AG04450 (cell line): ENCODE measurements at places on chromosomes 3 and 15. TPM values are rescaled to one million over a fixed set of nuclear protein-coding genes. Genes with fewer than 3 reads are reported as not detected.
A peak's percentile ranks its signal among the peaks of the same experiment; 100 is the strongest.

DNA sequence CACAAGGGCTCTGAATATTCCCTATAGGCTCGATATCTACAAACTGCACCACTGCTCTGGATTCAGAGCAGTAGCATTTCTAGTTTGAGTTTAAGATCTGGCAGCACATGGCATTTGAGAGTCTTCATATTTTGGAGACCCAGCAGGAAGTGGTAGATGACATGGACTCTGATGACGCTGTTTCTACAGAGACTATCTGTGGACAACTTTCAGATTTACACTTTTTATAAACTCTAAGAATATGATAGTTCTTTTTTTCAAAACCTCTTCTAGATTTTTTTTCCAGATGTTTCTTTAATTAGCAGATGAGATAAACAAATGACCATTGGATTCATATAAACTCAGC lies 35.8 kb downstream of the ARMC8 start:
- DNase-seq: no peak

DNA sequence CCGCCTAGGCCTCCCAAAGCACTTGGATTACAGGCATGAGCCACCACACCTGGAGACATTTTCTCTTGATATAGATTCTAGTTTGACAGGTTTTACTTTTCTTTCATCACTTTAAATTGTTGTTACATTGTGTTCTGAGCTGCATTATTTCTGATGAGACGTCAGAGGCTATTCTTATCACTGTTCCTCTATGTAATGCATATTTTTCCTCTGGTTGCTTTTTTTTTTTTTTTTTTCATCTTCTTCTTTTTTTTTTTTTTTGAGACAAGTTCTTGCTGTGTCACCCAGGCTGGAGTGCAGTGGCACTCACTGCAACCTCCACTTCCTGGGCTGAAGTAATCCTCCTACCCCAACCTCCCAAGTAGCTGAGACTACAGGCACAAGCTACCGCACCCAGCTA lies 41.2 kb downstream of the TRA2B start:
- DNase-seq: no peak

STX19 gene
- not detected in 2 replicates for polyA plus RNA-seq

DNA sequence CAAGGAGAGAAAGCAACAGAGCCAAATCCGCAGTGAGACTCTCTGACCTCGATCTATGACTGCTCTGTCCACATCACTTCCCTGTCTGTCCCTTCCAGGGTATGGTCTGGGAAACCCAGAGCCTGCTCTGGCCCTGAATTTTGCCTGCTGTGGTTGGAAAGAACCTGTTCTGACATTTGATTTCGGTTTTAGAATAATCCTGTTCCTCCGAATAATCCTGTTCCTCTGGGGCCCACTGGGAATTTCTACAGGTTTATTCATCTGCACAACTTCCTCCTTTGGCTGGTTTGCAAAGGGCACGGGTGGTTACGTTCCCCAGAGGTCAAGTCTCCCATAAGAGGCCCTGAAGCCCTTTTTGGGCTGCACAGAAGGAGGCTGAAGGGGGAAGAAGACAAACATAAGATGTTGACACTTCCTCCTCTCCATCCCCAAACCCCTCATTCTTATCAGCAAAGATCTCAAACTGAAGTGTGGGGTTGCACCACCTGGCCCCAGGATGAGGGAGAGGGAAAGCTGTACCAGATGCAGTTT lies 10.6 kb downstream of the LAMP3 start:
- no peak for DNase-seq

EIF2B5 gene
- polyA plus RNA-seq: 28.8 and 29.8 TPM in 2 replicates

PLIN1 gene
- polyA plus RNA-seq: 0.05 and 0.06 TPM in 2 replicates

WNT7A gene
- not detected in 2 replicates for polyA plus RNA-seq

LMAN1L gene
- polyA plus RNA-seq: not detected in 2 replicates

GRCh38 chr3:152392272-152392880 lies 123.6 kb downstream of the MBNL1 start:
- no peak for DNase-seq

ISLR2 gene
- not detected in 2 replicates for polyA plus RNA-seq

GRCh38 chr3:193805448-193805847 lies 212.4 kb downstream of the OPA1 start:
- peak; percentile 51 for DNase-seq

DNA sequence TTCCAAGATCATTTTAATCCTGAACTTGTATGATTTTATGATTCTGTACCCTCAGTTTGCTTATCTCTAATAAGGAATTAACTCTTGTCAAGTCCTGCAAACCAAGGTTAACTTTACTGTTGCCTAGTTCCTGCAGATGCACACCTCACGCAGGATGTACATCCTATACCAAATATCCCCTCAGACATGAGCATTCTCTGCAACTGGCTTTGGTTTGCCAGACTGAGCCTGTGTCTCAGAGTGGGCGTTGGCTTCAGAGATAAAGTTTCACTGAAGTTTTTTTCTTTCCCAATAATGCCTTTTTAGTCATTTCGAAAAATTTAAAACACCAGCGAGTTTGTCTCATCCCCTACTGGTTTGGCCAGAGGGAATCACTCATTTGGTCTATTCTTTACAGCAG lies 173.9 kb downstream of the NR2F2 start:
- no peak for DNase-seq

GPR87 gene
- polyA plus RNA-seq: not detected in 2 replicates

GRCh38 chr3:112519424-112520001 lies 20.2 kb upstream of the BTLA start:
- DNase-seq: peak; percentile 50

DNA sequence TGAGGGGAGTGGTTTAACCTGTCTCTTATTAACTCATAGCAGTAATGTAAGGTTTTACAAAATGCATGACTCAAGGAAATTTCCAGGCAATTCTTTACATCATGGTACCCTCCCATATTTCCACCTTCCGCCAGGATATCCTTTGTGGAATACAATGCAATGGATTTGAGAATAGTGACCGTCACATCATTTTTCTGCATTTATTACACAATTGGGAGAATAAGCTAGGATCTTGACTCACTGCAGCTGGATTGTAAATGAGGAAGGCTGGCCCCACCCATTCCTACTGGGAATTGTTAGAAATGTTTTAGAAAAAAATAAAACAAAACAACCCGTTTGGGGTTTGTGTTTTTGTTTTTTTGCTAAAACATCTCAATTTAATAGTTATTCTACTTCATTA lies 97.4 kb downstream of the IMPG2 start:
- DNase-seq: no peak

TMOD2 gene
- 3.1 and 3.2 TPM in 2 replicates for polyA plus RNA-seq

SNTN gene
- not detected in 2 replicates for polyA plus RNA-seq

MFAP1 gene
- 46.5 and 61.9 TPM in 2 replicates for polyA plus RNA-seq

DNA sequence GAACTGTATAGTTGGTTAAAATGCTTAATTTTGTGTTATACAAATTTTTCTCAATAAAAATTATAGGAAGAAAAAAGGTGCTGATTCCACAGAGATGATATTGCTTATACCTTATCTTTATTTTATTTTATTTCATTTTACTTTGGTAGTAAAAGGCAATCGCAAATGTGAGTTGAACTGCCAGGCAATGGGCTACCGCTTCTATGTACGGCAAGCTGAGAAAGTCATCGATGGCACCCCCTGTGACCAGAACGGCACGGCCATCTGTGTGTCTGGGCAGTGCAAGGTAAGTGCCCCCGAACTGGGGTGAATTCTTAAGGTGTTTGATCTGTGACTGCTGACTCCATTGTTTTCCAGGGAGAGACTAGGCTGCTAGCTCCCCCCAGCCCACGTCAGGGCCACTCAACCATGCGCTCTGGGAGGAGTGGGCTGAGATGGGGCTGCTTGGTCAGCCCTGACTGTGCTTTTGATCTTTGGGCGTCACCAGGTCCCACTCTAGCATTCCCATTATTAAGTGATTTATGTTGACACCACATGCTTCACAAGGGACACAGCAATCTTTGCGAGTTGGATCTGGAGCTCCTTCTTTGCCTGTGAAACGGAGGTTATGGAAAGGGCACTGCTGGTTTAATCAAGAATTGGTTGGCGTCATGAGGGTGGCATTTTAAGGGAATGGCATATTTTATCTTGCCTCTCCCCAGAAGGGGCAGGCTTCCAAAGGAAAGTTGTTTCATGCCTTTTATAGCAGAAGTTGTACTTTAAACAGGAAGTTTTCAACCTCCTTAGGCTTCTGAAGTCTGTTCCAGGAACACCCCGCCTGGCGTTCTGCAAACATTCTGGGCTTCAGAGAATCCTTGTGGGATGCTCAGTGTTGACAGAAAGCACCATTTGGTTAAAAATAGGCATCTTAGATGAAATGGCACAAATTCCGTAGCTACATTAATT lies 296.5 kb downstream of the THSD4 start:
- no peak for DNase-seq

GRCh38 chr3:112767177-112767576 lies 79.5 kb downstream of the CD200R1L start:
- DNase-seq: no peak

GRCh38 chr15:51356983-51357382 lies 15.5 kb downstream of the GLDN start:
- no peak for DNase-seq

MUC13 gene
- 0.12 TPM in 1 of 2 replicates, not detected in the other for polyA plus RNA-seq

LNP1 gene
- 2.7 and 3.3 TPM in 2 replicates for polyA plus RNA-seq

GRCh38 chr3:134677196-134677986 lies 26.6 kb upstream of the KY start:
- no peak for DNase-seq

DNA sequence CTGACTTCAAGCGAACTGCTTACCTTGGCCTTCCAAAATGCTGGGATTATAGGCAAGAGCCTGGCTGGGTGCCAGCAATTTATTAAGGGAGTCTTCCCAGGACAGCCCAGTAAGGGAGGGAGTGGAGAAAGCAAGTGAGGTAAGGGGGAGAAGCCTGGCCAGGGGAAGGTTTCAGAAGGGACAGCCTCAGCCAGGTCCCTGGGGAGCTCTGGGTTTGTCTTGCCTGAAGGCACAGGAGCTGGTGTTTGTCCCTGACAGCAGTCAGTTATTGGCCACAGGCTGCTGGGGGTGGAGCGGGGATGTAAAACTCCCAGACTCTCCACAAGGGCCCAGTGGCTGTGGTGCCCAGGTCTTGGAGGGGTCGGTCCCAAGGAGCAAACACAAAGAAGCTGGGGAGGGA lies 33.0 kb upstream of the CDCP1 start:
- no peak for DNase-seq

- no peak for DNase-seq
Measured at GRCh38 chr3:128457937-128458336, 8.8 kb downstream of the DNAJB8 start.

RPUSD2 gene
- 5.9 and 7.0 TPM in 2 replicates for polyA plus RNA-seq

GPR27 gene
- polyA plus RNA-seq: not detected in 2 replicates

ZNF502 gene
- polyA plus RNA-seq: 3.0 and 4.0 TPM in 2 replicates

GRCh38 chr15:100245487-100245820 lies 96.3 kb downstream of the ADAMTS17 start:
- DNase-seq: no peak

NEK10 gene
- 2.3 and 3.0 TPM in 2 replicates for polyA plus RNA-seq

DNA sequence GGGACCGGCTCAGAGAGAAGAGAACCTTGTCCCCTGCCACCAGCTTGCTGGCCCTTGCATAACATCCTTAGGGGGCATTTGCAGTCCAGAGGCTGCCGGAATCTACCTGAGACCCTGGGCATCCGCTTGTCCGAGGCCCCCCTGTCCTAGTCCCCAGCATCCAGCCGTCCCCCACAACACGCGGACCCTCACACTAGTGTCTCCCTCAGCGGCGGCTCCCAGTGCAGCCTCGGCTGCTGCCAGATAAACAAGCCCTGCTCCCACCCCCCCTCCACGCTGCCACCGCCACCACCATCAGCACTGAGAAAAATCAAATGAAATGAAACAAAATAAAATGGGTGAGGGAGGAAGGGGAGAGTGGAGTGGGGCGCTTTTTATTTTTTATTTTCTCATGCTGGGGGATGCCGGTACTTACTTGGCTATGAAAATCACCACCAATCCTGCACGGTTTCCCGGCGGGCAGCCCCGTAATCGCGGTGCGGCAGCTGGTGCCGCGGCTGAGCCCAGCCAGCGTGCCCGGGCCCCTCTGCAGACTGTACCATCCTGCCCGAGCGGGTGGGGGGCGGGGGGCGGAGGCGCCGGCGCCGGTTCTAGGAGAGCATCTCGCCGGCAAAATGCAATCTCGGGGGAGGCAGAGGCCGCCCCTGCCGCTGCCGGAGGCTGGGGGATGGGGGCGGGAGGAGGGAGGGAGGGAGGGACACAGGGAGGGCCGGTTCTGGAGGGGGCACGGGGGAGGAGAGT lies at the start of gene ATP2B2:
Gene ATP2B2, minus strand, starts transcription at position 537 of the 741 bp plus-strand sequence. CDS start 56,043 bp downstream, outside the sequence.
- DNase-seq: no peak

- DNase-seq: no peak
Measured at GRCh38 chr15:91938136-91938535, 84.6 kb downstream of the SLCO3A1 start.

OR5K3 gene
- not detected in 2 replicates for polyA plus RNA-seq

- DNase-seq: no peak
Measured at GRCh38 chr3:104598848-104599511, 767.7 kb upstream of the ALCAM start.

DNA sequence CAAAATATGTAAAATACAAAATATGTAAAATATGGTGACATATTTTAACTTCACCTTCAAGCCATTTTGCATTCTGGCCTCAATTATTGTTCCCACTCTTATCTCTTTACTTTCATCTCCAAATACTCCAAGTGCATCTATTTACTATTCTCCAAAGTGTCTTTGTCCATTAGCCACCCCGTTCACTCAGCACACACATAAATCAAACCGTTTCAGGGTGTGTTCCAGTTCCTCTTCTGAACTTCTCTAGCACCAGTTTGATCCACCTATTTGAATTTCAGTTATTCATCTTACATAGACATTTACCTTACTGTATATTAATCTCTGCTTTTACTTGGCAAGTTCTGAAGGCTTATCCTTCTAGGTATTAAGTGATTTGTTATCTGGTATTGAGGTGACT lies 45.1 kb downstream of the SGO1 start:
- no peak for DNase-seq

GOLGA8S gene
- polyA plus RNA-seq: 0.02 and 0.04 TPM in 2 replicates

LARP6 gene
- polyA plus RNA-seq: 188 and 235 TPM in 2 replicates

DNA sequence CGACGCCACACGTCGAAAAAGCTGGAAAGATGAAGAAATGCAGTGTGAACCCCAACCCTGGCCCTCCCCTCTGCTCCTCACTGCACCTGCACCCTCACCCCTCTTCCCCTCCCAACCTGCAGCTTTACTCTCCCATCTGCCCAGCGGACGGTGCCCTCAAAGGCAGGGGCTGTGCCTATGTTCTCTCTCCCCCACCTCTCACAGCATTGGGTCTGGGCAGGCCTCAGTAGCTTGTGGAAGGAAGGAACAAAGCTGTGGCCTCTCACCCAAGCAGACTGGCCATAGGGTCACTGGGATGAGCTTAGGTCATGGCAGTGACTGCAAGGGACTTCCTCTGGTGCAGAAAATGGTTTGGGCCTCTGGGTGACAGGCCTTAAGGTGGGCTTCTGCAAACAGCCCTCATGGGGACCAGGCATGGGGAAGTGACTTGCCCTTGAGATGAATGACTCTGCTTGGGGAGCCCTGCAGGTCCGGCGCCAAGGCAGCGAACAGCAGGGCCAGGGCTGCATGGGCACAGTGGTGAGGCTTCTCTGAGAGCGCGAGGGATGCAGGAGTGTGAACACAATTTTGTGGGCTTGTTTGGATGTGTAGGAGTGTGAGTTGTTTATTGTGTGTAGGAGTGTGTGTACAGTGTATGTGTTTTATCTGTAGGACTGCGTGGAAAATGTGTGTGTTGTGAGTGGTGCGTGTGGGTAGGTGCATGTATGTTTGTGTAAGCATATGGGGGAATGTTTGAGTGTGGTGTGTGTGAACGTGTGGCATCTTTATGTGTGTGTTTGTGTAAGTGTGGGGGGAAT lies 29.2 kb downstream of the SRPRB start:
- DNase-seq: no peak

DNA sequence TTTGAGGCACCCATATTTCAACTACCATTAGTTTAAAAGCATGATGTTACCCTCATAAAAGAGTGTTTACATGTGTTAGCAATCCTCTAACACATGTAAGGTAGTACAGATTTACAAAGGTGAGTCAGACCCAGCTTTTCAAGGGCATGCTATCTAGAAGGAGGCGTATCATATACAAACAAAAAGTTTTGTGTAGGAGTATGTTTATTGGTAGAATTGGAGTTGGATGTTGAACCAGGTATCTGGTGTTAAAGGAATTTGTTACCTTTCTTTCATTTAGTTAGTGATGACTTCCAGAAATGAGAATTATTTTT lies 2.4 kb downstream of the HACD3 start:
- DNase-seq: peak; percentile 42
